ENCODE measurements at places on chromosomes 5 and 9.

DNA sequence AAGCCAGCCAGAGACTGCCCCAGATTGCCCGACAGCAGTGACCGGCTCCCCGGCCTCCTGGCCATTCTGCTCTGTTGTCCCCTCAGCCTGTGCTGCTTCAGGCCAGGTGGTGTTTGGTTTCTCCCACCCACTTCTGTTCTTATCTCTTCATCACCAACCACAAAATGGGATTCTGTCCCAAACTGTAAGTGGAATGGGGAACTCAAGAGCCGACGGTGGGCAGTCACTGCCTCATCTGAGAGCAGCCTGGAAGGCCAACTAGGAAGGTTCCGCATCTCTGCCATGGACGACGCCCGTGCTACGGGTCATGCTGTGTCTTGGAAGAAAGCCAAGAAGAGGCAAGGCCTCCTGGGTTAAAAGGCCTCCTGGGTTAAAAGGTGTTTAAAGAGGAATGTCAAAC is 219.0 kb upstream of the PIK3R1 start:
- no peak for DNase-seq

DNA sequence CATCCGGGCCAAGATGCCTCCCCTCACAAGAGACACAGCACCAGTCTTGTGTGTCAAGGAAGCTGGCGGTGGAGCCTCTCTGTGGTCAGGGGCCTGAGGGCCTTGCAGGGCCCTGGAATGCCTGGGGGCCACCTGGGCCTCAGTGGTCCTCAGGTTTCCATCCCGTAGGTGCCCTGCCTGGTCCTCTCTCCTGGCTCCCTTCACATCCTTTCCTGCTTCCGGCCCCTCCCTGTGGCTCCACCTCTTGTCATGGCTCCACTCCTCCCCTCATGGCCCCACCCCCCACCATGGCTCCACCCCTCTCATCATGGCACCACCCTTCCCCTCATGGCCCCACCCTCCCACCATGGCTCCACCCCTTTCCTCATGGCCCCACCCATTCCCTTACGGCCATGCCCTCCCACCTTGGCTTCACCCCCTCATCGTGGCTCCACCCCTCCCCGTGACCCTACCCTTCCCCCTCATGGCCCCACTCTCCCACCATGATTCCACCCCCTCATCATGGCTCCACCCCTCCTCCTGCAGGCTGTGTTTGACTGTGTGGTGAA is 175.8 kb downstream of the CACNA1B start:
- DNase-seq: no peak

DNA sequence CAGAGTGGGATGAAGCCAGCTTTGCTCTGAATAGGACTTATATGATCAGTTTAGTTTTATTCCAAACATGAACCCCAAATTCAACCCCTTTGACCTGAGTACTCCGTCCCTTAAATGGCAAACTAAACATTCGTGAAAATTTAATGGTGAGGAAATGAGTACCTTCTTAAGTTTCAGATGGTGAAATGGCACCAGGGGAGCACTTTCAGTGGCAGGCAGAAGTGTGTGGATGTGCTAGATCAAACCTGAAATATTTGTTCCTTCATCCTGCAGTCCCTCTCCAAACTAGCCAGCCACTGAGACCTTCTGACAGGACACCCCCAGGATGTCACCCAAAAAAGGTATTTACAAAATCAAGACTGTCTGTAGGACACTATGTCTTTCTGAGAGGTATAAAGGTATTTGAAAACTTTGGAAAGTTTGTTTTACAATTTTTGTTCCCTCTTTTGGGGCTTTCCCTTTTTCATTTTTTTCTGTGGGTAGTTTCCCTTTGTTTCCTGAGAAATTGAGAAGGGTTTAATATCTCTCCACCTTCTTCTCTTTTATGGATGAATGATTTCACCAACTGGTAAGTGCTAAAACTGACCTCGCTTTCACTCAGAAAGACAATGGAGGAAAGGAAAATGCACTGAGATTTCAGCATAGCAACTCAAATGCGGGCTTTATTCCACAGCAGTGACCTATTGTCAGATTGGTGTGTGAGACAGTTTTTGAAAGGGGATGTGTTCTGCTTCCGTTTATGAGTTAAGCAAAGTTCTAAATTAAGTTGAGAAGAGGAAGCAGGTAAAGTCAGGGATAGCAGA is 127.1 kb downstream of the TMC1 start:
- no peak for DNase-seq

DNA sequence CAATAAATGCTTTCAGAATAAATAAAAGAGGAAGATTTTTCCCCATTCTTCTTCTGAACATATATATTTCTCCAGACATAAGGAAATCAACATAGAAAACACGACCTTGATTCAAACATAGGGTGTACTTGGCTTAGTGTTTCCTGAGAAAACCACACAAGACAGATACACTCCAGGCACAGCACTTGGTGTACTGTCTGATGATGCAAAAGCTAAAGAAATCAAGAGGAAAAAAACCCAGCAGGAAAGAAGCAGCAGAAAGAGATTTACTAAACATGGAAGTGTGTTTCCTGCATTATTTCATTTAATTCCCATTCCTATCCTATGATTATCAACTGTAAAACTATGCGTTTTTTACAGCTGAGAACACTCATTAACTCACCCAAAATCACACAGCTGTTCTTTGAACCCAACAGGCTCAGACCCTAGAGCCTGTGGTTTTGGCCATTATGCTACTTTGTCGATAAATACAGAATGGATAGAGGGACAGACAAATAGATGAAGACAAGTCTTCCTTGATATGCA is 46.1 kb downstream of the NIPAL4 start:
- peak; percentile 38 for DNase-seq

- DNase-seq: peak; percentile 97
Measured at GRCh38 chr9:4293293-4293941, 6.5 kb downstream of the GLIS3 start.

DNA sequence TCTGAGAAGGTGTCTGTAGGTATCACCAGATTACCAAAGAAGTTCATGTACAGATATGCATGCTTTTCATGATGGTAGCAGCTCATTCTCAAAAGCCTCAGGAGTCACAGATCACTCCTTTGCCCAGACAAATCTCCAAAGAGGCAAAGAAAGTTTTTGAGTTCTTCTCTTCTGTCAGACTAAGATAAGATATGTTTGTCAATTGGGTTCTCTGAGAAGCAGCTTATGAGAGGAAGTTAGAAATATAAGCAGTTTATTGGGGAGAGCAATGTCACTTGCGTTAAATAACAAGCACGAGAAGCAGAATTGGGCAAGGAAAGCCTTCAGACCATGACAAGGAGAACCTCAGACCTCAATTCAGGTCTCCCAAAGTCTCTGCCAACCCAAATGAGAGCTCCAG is 219.2 kb upstream of the KLF4 start:
- DNase-seq: no peak

DNA sequence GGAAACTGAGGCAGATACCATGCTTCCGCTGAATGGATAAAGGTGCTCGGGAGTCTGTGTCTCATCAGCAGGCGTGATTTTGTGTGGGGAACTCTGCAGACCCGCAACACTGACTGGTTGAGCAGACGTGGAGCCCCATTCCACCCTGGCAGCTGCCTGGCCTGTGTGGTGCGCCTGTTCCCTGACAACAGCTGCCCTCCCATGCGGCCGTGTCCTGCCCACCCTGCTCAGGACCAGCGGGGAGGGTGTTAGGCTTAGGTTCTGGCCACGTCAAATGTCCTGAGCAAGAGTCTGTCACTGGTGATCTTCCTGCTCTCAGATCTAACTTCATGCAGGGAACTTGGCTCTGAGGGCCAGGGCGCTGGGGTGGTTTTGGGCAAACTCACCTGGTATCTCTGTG is 417.7 kb upstream of the IRX4 start:
- no peak for DNase-seq

- DNase-seq: no peak
Measured at GRCh38 chr9:97744710-97745708, 47.9 kb upstream of the XPA start.

- DNase-seq: no peak
Measured at GRCh38 chr9:123322273-123323195, 33.5 kb upstream of the CRB2 start.

DNA sequence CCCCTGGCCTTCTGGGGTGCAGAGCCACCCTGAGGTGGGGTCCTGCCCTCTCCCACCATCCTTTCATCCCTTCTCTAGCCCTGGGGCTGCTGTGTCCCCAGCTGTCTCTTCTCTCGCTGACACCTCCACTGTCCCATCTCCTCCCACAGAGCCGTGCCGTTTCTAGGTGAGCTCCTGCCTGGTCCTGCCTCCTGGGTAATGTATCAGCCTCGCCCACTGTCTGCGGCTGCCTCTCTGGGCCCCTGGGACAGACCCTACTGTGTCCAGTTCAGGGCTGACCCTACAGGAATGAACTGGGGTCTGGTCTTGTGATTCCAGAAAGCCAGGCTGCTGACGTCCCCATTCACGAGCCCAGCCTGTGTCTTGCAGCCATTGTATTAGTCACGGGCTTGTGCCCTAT is 4.1 kb downstream of the PAEP start:
- no peak for DNase-seq

DNA sequence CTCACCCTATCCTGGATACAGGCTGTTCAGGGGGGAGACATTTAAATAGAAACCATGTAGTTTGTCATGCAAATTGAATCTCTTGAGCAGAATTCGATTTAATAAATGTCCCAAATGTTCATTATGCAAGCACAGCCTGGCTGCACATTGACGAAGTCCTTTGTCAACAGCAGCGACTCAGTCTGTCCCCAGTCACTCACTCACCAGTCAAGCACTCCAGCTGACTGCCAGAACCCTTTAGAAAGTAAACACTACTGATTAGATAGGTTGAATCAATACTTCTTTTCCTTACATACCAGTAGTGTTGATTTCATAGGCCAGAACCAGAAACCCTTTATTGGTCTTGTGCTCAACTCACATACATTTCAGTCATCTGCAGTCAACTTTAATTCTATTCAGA is 27.5 kb downstream of the CDH6 start:
- DNase-seq: no peak

- peak; percentile 10 for DNase-seq
Measured at GRCh38 chr9:73042155-73042554, 89.3 kb upstream of the ALDH1A1 start.

DNA sequence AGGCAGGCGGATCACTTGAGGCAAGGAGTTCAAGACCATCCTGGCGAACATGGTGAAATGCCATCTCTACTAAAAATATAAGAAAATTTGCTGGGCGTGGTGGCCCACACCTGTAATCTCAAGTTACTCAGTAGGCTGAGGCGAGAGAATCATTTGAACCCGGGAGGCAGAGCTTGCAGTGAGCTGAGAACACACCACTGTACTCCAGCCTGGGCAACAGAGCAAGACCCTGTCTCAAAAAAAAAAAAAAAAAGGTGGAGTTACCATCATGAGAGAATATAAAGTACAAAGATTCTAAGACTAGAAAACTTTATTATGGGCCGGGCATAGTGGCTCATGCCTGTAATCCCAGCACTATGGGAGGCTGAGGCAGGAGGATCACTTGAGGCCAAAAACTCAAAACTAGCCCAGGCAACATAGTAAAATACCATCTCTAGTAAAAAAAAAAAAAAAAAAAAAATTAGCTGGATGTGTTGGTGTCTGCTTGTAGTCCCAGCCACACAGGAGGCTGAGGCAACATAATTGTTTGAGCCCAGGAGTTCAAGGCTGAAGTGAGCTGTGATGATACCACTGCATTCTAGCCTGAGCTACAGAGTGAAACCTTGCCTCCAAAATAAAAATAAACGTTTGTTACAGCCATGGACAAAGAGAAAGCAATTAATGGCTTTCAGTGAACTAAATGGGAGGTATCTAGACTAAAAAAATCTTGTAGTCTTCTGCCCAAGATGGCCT is 12.9 kb downstream of the ANXA2R start:
- no peak for DNase-seq

DNA sequence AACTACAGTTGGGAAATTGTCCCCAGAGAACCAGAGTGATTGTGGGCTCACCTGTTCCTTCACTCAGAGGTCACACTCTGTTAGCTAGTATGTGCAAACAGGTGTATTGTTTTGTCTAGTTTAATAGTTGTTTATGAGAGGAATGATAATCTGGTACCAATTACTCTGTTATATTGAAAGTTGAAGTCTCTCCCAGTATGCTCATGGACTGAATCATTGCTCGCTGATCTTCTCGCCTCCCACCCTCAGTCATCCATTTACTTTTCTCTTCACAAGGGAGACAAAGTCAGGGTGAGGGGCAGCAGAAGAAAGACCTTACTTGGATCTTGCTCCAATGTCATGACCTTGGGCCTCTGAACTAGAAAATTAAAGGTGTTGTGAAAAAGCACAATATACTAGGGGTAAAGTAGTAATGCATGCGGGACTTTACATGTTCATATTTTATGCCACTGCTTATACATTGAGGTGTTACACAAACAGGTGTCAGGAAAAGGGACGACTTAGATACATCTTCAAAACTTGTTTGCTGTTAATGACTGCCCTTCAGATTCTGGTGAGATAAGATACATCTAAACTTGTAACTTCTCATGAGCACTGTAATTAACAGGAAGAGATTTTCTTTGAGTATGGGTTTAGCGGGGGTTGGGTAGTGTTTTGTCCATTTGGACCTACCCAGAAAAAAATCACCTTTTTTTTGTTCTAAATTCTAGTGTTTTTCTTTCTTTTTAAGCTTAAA is 36.9 kb downstream of the LNPEP start:
- no peak for DNase-seq

DNA sequence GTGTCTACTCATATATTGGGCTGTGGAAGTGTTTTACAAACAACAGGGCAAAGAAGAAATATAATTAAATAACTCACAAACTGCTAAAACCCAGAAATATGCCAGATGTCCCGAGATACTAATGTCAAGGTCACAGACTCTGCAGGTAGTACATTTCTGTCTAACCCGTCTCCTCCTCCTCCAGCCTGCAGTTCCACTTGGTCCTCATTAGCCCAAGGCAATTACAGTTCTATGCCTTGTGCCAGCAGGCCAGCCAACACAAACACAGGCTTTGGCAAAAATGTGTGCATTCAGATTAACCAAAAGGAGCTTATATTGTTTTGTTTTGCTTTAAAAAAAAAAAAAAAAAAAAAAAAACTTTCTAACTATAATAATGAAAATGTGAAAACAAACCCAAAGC is 148.8 kb downstream of the MYO10 start:
- no peak for DNase-seq

GRCh38 chr5:79508794-79509193 is 5.1 kb downstream of the HOMER1 start:
- no peak for DNase-seq

DNA sequence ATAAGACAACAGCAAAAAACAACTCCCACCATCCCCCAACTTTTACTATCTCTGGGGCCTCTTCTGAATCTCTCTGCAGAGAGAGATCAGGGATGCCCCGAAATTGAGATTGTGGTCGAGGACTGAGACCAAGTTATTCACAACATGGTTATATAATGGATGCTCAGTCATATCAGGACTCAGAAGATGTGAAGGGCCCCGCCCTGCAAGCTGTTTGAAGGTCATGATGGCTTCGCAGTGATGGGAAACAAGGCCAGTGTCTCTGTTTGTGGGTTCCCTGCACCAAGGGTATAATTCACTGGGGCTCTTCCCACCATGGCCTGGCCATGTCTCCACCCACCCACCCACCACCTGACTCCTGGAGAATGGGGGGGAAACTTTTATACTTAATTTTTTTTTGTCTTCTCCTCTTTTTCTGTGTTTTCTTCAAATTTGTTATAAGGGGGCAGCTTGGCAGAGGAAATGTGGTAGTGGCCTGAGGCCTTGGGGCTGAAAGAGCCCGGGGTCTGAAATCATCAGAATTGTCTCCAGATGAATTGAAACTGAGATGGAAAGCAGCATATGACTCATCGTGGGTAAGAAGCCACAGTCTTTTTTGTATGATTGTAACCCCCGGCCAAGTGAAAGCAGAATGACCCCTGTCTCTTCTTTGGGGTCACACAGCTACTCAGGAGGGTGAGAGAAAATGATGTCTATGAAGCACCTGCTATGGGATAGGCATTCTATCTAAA is 15.0 kb upstream of the TEX48 start:
- no peak for DNase-seq

GRCh38 chr5:4099386-4099785 is 503.8 kb downstream of the IRX1 start:
- DNase-seq: no peak

- peak; percentile 22 for DNase-seq
Measured at GRCh38 chr5:169094586-169095409, 206.1 kb downstream of the SLIT3 start.

Measured in fibroblast of pulmonary artery (primary cell).